ENCODE measurements at places on chromosomes 7 and 10. TPM values are rescaled to one million over a fixed set of nuclear protein-coding genes. Genes with fewer than 3 reads are reported as not detected.
A peak's percentile ranks its signal among the peaks of the same experiment; 100 is the strongest.

Gene VAX1
- total RNA-seq, result not detected

Gene CEP41
- 10.0 TPM for total RNA-seq

Gene GPR15LG
- not detected for total RNA-seq

Gene FBXO24
- 0.74 TPM for total RNA-seq

Gene MEOX2
- total RNA-seq, result 17.1 TPM

Gene HTR7
- total RNA-seq, result 0.32 TPM

Gene HOXA7
- 2.2 TPM for total RNA-seq

Gene GPR26
- total RNA-seq, result not detected

Gene C10orf67
- total RNA-seq, result 1.2 TPM

GRCh38 chr7:3897430-3898372, 596.6 kb downstream of the SDK1 start:
- DNase-seq, result no peak
- no peaks in the 10 kb centered on the region for H3K27me3 ChIP-seq
- no peaks in the 10 kb centered on the region for H3K4me1 ChIP-seq
- H3K4me3 ChIP-seq, result no peak overlapping the region
- H3K27ac ChIP-seq, result no peak overlapping the region

GRCh38 chr7:121519548-121520521, 123.7 kb upstream of the FAM3C start:
- H3K27me3 ChIP-seq, result no peaks in the 10 kb centered on the region
- H3K4me1 ChIP-seq, result no peaks in the 10 kb centered on the region
- DNase-seq, result no peak
- no peak overlapping the region for H3K27ac ChIP-seq
- H3K36me3 ChIP-seq, result no peaks in the 10 kb centered on the region

GRCh38 chr7:50657341-50657873, 92.2 kb upstream of the DDC start:
- H3K4me3 ChIP-seq, result no peak overlapping the region
- DNase-seq, result no peak
- no peaks in the 10 kb centered on the region for H3K36me3 ChIP-seq
- H3K27me3 ChIP-seq, result no peaks in the 10 kb centered on the region
- H3K4me1 ChIP-seq, result peaks cover 82% of the 10 kb centered on the region

- peak overlapping the region; percentile 79 for H3K27ac ChIP-seq
- no peaks in the 10 kb centered on the region for H3K27me3 ChIP-seq
- peak overlapping the region; percentile 16 for H3K4me3 ChIP-seq
- peaks cover 20% of the 10 kb centered on the region for H3K4me1 ChIP-seq
- DNase-seq, result no peak
- no peaks in the 10 kb centered on the region for H3K36me3 ChIP-seq
Measured at GRCh38 chr7:2019461-2019710, 213.4 kb downstream of the MAD1L1 start.

DNA sequence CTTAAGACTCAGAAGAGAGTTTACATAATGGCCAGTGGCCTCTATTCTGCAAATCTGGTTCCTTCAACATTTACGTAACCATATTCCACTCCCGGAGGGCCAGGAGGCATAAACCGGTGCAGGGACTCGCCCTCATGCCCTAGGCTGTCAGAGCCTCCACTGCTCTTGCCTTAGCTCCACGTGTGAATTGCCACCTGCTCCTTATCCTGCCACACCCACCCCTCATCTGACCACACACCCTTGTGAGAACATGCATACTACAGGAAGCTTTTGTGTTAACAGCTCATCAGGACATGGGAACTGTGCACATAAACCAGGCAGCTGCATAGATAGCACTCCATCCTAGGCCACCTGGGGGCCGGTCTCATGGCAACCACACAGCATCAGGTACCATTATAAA, 146.7 kb upstream of the PFKP start:
- H3K4me1 ChIP-seq, result peaks cover 5% of the 10 kb centered on the region
- no peak overlapping the region for H3K27ac ChIP-seq
- no peak overlapping the region for H3K4me3 ChIP-seq
- H3K36me3 ChIP-seq, result no peaks in the 10 kb centered on the region

DNA sequence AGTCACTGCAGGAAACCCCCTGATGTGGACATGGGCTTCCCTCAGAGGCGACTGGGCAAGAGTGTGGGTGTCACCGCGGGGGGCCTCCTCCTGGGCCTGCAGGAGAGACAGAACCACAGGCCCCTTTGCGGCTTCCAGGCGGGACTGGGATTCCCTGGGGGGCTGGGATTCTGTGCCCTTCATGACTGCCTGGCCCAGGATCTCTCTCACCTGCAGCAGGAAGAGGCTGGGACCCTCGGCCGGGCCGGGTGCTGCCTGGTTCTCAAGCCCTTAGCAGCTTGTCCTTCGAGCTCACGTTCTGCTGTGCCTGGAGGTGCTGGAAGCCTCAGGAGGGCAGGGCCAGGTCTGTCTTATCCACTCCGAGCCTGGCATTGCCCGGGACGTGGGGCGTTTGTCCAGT, 11.8 kb downstream of the SUN1 start:
- no peaks in the 10 kb centered on the region for H3K4me1 ChIP-seq
- no peak overlapping the region for H3K27ac ChIP-seq
- no peak overlapping the region for H3K4me3 ChIP-seq
- peaks cover 72% of the 10 kb centered on the region for H3K36me3 ChIP-seq

DNA sequence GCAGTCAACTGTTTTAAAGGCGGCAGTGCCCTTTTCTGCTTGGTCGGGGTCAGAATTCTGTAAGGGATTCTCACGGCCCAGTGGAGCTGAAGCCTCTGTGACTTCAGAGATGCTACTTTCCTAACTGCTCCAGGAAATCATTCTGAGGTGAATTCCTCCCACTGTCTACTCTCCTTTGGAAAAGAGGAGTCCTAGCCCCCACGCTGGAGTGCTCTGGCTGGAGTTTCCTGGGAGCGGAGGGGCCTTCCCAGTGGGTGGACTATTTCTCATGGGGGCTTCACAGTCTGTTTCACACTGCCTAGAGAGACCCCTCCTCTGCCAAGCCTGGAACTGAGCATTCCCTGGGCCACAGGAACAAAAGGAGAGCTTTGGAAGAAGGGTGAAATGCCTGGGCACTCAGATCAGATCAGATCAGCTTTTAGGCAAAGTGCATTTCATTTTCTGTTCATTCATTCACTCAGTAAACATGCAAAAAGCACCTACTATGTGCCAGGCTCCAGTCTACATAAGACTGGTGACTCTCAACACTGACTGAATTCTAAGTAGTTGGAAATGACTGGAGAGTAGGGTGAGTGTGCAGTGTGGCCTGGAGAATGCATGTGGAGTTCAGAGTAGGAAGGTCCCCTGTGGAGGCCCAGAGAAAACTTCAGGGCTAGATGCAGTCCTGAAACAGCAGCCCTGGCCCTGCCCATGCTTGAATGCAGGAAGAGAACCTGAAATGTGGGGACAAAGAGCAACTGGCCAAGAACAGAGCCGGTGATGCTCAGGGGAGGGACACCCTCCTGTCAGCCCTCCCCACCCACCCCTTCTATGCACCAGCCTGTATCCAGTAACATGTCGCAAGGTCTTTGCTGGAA, 12.2 kb downstream of the ZNF488 start:
- peaks cover 5% of the 10 kb centered on the region for H3K4me1 ChIP-seq
- H3K27me3 ChIP-seq, result no peaks in the 10 kb centered on the region
- no peak for DNase-seq
- no peaks in the 10 kb centered on the region for H3K36me3 ChIP-seq
- H3K4me3 ChIP-seq, result no peak overlapping the region
- no peak overlapping the region for H3K27ac ChIP-seq

- no peaks in the 10 kb centered on the region for H3K4me1 ChIP-seq
Measured at GRCh38 chr10:18087355-18087754, 52.9 kb upstream of the CACNB2 start.

- no peak overlapping the region for H3K27ac ChIP-seq
- peaks cover 5% of the 10 kb centered on the region for H3K27me3 ChIP-seq
- H3K4me3 ChIP-seq, result no peak overlapping the region
- no peak for DNase-seq
- no peaks in the 10 kb centered on the region for H3K4me1 ChIP-seq
- no peaks in the 10 kb centered on the region for H3K36me3 ChIP-seq
Measured at GRCh38 chr10:130553826-130554225, 417.6 kb downstream of the GLRX3 start.

DNA sequence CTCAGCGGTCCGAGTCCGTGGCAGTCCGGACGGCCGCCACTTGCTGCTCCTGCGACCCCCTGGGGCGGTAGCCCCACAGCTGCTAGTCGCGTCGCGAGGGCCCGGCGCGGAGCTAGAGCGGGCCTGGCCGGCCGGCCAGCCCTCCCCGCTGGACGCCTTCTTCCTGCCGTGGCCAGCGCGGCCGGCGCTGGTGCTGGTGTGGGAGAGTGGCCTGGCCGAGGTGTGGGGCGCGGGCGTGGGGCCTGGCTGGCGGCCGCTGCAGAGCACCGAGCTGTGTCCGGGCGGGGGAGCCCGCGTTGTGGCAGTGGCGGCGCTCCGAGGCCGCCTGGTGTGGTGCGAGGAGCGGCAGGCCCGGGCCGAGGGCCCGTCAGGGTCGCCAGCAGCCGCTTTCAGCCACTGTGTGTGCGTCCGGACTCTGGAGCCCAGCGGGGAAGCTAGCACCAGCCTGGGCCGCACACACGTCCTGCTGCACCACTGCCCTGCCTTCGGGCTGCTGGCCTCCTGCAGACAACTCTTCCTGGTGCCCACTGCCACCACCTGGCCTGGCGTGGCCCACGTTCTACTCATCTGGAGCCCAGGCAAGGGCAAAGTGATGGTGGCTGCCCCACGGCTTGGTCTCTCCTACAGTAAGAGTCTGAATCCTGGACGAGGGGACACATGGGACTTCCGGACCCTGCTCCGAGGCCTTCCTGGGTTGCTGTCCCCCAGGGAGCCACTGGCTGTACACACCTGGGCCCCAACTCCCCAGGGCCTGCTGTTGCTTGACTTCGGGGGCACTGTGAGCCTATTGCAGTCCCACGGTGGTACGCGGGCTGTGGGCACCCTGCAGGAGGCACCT, 631 bp downstream of the HPS6 start:
- H3K27ac ChIP-seq, result peak overlapping the region; percentile 98
- H3K4me3 ChIP-seq, result peak overlapping the region; percentile 95
- peaks cover 44% of the 10 kb centered on the region for H3K4me1 ChIP-seq

DNA sequence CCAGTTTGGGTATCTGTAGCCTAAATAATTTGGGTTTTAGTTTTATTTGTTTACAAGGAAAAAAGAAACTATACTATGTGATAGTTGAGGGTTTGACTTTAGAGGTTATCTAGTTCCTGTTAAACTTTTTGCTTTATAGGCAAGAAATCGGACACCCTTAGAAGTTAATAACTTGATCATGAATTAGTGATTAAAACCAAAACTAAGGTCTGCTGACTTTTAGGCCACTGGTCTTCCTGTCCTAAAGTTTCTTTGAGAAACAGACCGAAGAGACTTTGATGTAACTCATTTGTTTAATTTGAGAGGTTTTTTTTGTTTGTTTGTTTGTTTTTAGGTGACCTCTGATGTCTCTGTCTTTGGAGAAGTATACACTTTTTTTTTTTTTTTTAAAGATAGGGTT, 59.7 kb downstream of the PHTF2 start:
- H3K36me3 ChIP-seq, result no peaks in the 10 kb centered on the region
- no peak overlapping the region for H3K27ac ChIP-seq
- no peak overlapping the region for H3K4me3 ChIP-seq

- H3K36me3 ChIP-seq, result no peaks in the 10 kb centered on the region
- H3K4me3 ChIP-seq, result no peak overlapping the region
Measured at GRCh38 chr7:37287131-37287855, 161.4 kb downstream of the ELMO1 start.

DNA sequence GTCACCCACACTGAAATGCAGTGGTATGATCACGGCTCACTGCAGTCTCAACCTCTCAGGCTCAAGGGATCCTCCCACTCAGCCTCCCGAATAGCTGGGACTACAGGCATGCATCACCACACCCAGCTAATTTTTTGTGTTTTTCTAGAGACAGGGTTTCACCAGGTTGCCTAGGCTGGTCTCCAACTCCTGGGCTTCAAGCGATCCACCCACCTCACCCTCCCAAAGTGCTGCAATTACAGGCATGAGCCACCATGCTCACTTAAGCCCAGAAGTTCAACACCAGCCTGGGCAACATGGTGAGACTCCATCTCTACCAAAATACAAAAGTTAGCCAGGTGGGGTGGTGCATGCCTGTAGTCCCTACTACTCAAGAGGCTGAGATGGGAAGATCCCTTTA, 33.5 kb downstream of the GDI2 start:
- no peak for DNase-seq
- H3K27me3 ChIP-seq, result no peaks in the 10 kb centered on the region
- H3K4me3 ChIP-seq, result no peak overlapping the region

DNA sequence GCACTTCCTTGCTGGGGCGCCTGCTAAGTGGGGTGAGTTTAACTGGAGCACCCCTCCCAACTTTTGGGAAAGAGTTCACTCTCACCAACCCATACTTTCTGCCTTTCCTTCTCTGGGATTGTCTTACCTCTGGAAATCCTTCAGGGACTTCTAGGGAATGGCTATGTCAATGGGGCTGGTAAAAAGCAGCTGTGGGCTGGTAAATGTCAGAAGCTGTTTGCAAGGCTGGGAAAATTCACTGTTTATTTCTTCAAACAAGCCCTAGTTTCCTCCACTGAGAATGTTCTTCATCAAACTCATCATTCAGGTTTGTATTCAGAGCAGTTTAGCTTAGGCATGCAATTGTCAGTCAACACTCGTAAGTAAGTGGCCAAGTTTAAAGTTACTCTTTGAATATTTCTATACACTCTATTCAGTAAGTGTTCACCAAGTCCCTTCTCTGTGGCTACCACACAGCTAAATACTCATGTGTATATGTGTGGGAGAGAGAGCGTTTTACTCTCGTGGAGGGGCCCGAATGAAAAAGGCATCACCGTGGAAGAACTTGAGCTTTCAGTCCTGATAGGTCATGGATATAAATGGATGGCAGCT, 654.8 kb downstream of the LRMDA start:
- no peaks in the 10 kb centered on the region for H3K27me3 ChIP-seq
- no peak overlapping the region for H3K4me3 ChIP-seq
- H3K36me3 ChIP-seq, result no peaks in the 10 kb centered on the region
- no peak overlapping the region for H3K27ac ChIP-seq
- DNase-seq, result no peak
- H3K4me1 ChIP-seq, result peaks cover 5% of the 10 kb centered on the region

DNA sequence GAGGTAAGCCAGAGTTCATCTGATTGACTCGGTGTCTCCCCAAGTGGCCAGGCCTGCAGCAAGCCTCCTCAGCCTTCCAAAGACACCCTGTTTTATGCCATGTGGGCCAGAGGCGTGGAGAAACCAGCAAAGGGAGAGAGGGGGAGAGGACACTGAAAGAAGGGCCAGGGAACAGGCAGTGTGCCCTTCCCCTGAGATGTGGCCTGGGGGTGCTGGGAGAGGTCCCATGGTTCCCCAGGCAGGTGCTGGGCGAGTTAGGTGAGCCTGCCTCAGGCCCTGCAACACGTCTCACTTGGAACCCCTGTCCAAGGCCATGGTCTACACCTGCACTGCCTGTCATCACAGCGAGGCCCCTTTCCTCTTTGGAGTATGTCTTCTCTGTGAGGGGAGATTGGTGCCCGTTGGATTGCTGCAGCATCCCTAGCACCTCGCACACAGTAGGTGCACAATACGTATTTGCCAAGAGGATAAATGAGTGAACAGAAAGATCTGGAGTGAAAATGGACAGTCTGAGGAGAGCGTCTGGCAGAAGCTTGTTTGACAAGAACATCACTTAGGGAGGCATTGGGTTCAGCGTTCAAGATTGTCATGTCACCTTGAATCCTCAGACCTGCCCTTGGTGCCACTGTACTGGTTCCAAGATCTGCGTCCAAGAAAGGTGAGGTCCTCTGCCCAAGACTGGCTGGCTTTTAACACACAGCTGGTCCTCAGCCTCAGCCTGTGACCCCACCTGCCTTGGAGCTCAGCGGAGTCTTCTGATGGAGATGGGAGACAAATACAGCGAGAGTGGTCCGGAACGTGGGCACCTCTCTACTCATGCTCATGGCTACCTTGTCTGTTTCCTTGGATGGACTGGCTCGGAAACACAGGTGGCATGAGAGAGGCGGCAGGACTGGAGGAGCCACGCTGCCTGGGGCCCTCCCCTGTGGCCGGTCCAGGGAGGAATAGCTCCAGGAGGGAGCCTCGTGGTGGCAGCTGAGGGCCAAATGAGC, 39.8 kb upstream of the NUB1 start:
- peaks cover 9% of the 10 kb centered on the region for H3K4me1 ChIP-seq
- H3K36me3 ChIP-seq, result no peaks in the 10 kb centered on the region
- H3K4me3 ChIP-seq, result no peak overlapping the region
- H3K27ac ChIP-seq, result no peak overlapping the region
- no peak for DNase-seq

Measured in lower lobe of right lung (tissue), 2 donors.